ENCODE measurements at places on chromosomes 4 and X. TPM values are rescaled to one million over a fixed set of nuclear protein-coding genes. Genes with fewer than 3 reads are reported as not detected.

PABPC5 gene
- total RNA-seq: 3.1 TPM

GRCh38 chrX:119685225-119686066 lies 7.5 kb downstream of the SEPTIN6 start:
- no peak for DNase-seq

FOXP3 gene
- total RNA-seq: 0.36 TPM

DNA sequence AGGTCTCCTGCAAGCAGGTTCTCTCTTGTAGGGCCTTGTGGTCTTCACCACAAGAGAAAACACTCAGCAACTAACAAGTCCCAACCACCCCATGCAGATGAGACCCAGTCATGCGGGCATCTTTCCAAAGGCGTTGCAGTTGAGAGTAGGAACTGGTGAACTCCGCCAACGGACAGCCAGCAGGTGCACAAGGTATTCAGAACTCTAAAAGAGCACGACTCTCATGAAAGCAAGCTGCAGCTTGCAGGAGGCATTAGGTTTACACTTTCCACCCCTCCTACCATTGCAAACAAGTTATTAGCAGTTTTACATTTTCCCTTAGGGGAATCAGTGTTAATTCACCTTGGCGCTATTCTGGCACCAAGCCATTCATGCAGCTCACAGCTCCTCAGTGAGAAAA lies 173.4 kb upstream of the KIT start:
- DNase-seq: no peak

SYP gene
- total RNA-seq: 0.55 TPM

DNA sequence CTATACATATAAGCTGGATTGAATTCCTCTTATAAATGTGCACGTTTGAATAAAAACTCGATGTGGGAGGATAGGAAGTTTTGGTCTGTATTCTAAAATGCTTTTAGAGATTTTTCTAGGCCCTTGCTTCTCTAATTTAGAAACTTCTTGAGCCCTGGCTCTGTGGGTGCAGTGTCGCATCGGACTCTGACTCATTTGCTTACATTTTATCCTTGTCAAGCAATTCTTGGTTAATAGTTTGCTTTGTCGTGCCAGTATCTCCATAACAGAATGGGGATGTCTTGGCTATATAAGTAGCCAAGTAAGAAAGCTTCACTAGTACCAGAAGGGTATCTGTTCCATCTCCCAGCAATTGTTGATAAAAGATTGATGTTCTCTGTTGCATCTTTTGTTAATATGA lies 10.7 kb downstream of the SGMS2 start:
- no peak for DNase-seq
